Activated T-cell treated with anti-CD3 and anti-CD28 coated beads, Interleukin-2, amount 50 U/mL, for 4 hours (primary cell): ENCODE measurements at places on chromosomes 16 and 17. TPM values are rescaled to one million over a fixed set of nuclear protein-coding genes. Genes with fewer than 3 reads are reported as not detected.

PRM1 gene
- not detected for total RNA-seq

PROCA1 gene
- 0.83 TPM for total RNA-seq

GRCh38 chr17:78965491-78965924 is 14.2 kb downstream of the LGALS3BP start:
- DNase-seq = no peak

DNA sequence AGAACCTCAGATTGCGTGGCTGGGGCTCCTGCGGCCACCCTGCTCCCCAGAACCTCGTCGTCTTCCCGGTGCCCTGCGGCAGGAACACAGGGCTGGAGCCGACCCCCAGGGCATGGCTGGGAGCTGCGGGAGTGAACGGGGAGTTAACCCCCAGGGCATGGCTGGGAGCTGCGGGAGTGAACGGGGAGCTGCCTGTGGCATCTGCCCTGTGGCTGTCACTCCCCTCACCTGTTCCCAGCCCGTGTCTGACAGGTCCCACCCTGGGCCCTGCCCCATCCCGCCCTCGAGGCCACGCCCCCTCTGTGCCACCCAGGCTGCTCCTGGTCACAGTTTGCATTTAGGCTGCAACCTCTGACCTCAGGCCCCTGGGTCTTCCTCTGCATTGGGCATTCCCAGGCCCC is 39.4 kb upstream of the ACSF3 start:
- no peak for DNase-seq

DNA sequence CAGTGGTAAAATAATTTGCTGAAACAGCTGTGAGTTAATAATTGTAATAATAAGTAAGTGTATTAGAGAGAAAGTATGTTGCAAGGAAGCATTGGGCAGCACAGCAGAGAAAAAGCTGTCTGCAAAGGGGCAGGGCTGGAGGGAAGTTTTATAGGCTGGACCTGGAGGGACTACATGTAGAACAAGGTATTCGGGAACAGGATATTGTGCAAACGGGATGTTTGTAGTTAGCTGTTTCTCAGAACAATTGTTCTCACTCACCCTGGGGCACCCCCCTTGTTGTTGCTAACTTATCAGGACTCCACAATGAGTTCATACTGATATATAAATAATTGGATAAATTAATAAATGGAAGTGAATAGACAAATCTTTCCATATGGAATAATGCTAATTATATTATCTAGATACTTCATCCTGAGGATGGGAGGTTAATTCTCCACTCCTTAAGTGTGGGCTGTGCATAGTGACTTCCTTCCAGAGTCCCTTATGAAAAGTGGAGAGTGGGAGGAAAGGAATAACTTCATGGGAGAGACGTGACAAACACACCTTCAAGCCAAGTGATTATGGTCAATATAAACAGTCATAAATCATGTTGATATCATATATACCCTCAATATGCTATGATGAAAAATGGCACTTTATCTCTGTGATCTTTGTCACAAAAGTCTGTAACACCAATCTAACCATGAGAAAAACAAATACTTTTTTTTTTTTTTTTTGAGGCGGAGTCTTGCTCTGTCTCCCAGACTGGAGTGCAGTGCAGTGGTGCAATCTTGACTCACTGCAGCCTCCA is 85.4 kb downstream of the PPM1E start:
- no peak for DNase-seq

DNA sequence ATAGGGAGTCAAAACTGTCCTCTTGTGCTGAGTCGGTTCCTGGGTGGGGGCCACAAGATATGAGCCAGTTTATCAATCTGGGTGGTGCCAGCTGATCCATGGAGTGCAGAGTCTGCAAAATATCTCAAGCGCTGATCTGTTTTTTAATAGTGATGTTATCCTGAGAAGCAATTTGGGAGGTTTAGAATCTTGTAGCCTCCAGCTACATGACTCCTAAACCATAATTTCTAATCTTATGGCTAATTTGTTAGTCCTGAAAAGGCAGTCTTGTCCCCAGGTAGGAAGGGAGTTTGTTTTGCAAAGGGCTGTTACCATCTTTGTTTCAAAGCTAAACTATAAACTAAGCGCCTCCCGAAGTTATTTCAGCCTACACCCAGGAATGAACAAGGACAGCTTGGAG is 1.7 kb downstream of the TSPAN10 start:
- no peak for DNase-seq

- no peak for DNase-seq
Measured at GRCh38 chr16:86064431-86065250, 165.7 kb downstream of the IRF8 start.

DNA sequence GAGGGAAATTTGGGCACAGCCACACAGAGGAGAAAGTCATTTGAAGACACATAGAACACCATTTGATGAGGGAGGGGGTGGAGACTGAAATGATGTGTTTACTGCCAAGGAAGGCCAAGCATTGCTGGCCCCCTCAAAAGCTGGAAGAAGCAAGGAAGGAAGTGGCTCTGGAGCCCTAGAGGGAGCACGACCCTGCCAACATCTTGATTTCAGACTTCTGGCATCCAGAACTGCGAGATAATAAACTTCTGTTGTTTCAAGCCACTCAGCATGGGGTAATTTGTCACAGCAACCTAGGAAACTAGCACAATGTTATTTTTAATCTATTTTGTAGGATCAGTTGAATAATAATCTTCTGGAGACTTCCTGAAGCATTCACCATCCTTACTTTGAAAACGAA is 314.8 kb upstream of the GOT2 start:
- no peak for DNase-seq
